ENCODE measurements at places on chromosomes 12 and 14.

GRCh38 chr12:38771871-38772270, 133.5 kb downstream of the CPNE8 start:
- no peak for DNase-seq

GRCh38 chr14:76306131-76306530, 69.8 kb upstream of the ESRRB start:
- no peak for DNase-seq

GRCh38 chr12:120115066-120115465, 1.5 kb downstream of the RAB35 start:
- no peak for DNase-seq

GRCh38 chr12:118773956-118774723, 207.2 kb upstream of the SRRM4 start:
- no peak for DNase-seq

DNA sequence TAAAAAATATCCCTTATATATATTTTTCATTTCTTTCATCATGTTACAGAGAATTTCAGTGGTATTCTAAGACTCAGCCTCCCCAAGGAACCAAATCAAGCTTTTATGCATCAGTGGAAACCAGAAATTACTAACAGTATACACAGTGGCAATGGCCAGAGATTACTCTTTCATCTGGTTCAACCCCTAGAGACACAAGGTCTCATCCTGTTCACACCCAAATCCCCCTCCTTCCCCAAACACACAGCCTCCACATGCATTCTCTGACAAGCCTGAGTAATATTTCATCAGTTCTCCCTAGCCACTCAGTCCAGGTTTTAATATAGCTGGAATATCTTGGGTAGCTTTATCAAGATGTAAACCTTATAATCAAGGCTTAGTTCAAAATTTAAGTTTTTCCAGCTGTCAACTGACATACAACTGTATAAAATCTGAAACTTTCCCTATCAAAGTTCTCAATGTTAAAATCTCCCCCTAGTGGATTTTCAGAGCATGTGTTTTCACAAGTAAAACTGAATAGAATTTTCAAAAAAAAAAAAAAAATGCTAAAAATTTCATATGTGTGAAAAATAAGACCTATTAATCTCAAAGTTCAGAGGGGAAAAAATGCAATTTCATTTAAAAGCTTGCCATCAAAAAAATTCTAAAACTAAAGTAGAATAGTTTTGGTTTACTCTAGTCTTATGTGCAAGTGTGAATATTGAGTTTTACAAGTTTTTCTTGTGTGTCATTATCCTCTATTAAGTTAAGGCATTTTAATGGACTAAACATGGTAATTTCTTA, 10.5 kb upstream of the SSTR1 start:
- no peak for DNase-seq

DNA sequence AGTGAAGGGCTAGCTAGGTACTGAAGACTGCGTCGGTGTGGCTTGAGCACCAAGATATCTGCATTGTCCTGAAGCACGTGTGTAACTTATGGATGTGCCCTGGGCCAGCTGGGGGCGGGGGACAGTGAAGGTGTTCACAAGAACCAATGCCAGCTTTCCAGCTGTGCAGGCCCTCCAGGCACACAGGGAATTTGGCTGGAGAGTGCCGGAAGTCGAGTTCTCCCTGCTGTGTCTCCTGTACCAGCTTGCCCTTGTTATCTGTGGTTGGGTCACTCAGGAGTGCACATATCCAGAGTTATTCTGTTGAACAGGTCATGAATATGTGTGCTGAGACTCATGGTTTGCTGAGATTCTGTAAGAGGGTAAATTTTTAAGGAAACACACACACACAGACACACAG, 75.9 kb upstream of the CRY1 start:
- DNase-seq: no peak

DNA sequence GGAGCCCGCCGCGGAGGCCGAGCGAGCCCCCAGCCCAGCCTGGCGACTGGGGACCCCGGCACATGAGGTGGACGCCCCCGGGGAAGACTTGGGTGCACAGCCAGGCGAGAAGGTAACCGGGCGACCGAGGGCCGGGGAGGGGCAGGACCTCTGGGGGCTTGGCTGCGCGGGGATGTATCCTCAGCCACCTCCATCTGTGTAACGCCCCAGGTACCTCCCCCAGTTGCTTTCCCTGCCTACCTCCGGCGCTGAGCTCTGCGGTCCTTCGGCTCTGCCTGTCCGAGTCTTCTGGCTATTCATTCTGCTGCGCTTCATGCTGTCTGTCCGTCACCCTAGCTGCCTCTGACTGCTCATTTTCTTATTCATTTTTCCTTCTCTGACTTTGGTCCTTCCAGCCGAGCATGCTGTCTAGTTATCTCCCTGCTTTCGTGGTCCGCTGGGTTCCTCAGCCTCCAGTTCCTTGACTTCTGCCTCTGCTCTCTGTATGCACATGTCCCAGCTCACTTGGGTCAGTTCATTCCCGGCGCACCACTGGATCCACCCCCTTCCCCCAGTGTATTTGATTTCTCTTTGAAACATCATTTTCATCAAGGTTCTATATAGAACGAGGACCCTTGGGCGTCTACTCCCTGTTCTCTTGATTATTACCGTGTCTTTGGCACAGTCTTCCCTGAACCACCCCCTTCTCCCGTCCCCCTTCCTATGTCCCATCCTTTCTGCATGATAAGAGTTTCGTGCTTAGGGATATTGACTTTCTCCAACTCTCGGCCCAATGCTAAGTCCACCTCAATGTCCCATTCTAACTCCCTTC, 612 bp downstream of the PHC1 start:
- peak; percentile 40 for DNase-seq

GRCh38 chr12:47067176-47067575, 12.2 kb upstream of the PCED1B start:
- no peak for DNase-seq

DNA sequence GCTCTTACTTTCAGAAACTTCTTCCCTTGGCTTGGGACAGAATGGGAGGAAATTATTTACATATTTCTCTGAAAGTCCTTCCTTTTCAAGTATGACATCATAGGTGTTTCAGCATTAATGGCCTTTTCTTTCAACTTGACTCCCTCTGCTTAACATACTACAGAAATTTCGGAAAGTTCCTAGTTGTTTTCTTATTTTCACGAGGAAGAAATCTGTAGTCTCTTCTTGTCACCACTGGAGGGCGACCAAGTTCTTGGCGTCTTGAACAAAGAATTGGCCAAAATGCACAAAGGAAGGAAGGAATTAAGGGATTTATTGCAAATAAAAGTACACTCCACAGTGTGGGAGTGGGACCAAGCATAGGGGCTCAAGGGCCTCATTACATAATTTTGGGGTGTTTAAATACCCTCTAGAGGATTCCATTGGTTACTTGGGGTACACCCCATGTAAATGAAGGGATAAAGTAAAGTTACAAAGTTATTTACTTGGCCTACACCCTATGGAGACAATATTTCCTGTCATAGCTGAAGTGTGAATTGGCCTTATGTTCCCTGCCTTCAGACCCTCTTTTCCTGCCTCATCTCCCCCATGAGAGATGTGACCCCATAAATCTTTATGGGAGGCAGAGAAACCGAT, 70.4 kb downstream of the RPL10L start:
- peak; percentile 37 for DNase-seq

- DNase-seq: no peak
Measured at GRCh38 chr14:35369701-35370191, 34.8 kb downstream of the NFKBIA start.

- DNase-seq: no peak
Measured at GRCh38 chr14:55401751-55402150, 9.9 kb downstream of the ATG14 start.

DNA sequence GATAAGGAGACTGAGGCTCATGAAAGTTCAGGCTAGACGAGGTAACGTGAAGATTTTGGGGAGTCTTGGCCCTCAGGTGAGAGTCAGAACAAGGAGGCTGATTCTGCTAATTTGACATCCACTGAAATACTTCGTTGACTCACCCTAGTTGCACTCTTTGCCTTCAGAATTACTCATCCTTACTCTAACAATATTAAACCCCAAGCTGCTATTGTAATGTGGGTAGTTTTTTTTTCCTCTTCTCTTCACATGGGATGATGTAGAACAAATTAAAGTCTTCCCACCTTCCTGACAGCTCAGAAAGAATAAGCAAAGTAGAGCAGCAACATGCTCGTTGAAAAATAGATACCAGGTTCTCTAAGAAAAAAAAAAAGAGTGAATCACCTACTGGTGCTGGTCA, 22.0 kb upstream of the SRRM4 start:
- DNase-seq: no peak

- DNase-seq: no peak
Measured at GRCh38 chr12:116969615-116970585, 59.1 kb downstream of the FBXW8 start.

DNA sequence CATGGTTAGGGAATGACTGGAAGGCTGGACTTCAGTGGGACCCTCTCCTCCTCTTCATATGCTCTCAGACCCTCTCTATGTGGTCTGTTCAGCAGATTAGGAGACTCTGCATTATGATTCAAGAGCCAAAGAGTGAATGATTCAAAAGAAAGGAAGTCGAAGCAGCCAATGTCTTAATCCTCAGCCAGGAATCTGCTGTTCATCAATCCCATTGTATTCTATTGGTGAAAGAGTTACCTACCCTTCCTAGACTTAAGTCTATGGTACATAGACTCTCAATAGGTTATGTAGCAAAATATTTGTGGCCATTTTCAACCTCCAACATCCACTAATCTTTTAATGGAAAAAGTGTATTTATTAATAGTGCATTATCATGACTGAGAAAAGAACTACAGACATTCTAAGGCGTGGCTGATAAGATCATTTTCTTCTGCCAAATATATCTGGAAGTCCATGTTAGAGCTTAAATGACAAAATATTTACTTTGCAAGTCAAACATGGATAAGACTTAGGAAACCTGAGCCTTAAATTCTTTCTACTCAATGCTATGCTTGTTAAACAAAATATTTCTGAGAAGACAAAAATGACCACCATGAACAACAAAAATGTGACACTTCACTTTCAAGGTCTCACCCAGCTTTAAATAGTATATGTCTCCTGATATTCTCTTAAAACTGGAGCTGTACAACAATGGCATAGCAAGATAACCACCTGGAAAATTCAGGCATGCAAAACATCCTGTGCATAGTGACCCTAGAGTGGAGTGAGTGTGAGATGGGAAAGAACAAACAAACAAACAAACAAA, 1100.6 kb downstream of the GALC start:
- DNase-seq: no peak

- DNase-seq: no peak
Measured at GRCh38 chr12:113994051-113994450, 27.9 kb upstream of the RBM19 start.

- no peak for DNase-seq
Measured at GRCh38 chr12:109287811-109288469, 21.1 kb downstream of the FOXN4 start.

DNA sequence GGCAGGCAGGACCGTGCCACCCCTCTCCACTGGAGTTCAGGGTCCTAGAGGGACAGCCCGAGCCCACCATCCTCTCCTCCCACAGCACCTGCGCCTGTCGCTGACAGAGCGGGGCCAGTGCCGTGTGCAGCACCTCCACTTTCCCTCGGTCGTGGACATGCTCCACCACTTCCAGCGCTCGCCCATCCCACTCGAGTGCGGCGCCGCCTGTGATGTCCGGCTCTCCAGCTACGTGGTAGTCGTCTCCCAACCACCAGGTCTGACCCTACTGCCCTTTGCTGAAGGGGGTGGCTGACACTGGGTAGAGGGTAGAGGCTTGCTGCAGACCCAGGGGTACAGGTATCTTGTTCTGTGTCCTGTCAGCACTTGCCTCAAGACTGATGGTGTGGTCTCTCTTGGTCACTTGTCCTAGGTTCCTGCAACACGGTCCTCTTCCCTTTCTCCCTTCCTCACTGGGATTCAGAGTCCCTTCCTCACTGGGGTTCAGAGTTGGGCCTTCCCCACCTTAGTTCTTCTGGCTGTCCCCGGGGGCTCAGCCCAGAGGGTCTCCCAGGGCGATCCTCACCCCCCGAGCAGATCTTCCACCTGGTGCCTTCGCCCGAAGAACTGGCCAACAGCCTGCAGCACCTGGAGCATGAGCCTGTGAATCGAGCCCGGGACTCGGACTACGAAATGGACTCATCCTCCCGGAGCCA, 42.0 kb downstream of the SH2B3 start:
- DNase-seq: no peak

- DNase-seq: no peak
Measured at GRCh38 chr12:90905691-90906370, 49.1 kb downstream of the CCER1 start.

- DNase-seq: no peak
Measured at GRCh38 chr12:82414044-82414443, 55.7 kb downstream of the METTL25 start.

DNA sequence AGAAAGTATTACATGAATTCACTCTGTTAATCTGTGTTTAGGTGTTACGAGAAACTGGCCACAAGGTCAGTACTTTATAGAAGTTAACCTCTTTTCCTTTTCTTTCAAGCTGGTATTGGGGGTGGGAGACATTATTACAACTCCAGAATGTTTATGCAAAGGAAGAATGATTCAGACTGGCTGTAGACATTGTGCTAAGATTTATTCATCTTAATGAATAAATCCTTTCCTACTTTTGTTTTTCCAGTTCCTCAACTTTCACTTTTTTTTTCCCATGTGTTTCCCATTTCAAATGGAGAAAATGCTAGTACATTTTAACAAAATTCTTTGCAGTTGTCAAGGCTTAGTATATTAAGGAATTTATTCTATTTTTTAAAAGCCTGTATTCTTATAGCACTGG, 1.3 kb downstream of the OTOGL start:
- DNase-seq: no peak

GRCh38 chr12:41466802-41467201, 278.7 kb downstream of the PDZRN4 start:
- DNase-seq: no peak

DNA sequence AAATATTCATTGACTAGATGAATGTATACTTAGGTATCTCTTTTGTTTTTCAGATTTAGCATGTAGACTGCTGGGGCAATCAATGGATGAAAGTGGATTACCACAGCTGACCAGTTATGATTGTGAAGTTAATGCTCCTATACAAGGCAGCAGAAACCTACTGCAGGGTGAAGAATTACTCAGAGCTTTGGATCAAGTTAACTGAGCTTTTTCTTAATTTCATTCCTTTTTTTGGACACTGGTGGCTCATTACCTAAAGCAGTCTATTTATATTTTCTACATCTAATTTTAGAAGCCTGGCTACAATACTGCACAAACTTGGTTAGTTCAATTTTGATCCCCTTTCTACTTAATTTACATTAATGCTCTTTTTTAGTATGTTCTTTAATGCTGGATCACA, 15.3 kb upstream of the SNAPC1 start:
- no peak for DNase-seq

- DNase-seq: no peak
Measured at GRCh38 chr14:74636424-74637177, 24.6 kb upstream of the LTBP2 start.

- no peak for DNase-seq
Measured at GRCh38 chr14:69708586-69709560, 58.1 kb upstream of the SRSF5 start.

GRCh38 chr12:49661191-49661590, 37.8 kb downstream of the PRPF40B start:
- DNase-seq: no peak
